ENCODE measurements at places on chromosomes 1 and 21.

GRCh38 chr1:86774305-86775295 is 70.2 kb downstream of the SH3GLB1 start:
- peak; percentile 65 for DNase-seq

DNA sequence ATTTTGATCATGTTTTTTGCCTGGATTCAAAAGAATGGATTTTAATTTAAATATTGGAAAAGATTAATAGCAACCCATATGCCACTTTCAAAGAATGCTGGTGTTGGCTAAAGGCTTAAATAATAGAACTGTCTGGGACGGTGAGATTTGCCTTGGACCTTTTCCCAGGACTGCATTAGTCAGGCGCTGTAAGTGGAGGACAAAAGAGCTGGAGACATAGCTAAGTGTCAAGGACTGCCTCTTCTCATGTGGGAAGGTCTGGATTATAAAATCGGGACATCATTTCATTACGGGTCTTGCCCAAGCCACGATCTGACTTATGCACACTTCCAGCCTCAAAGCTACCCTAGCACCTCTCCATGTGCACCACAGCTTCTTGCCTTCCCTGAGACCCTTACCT is 458.5 kb upstream of the DEPDC1 start:
- DNase-seq, result no peak

DNA sequence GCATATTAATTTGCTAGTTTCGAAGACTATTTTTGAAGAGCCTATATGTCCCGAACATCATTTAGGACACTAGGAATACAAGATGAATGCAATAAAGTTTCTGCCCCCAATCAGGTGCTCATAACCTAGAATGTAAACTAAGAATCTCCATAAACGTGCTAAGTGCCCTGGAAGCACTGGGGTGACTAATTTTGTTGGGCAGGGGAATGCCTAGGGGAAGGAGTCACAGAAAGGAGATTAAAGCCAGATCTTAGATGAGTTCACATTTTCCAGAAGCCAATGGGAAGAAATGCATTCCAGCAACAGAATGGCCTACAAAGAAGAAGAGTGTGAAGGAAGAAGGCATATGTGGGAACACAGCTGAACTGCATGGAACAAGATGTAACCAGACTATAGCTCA is 19.5 kb downstream of the SCYL3 start:
- no peak for DNase-seq

- no peak for DNase-seq
These were observed 509.0 kb upstream of the CXADR start for GRCh38 chr21:17003763-17004373.

GRCh38 chr1:26690576-26691031 is 5.2 kb upstream of the ARID1A start:
- DNase-seq, result no peak

- DNase-seq, result no peak
These were observed 145.6 kb downstream of the GDAP2 start for GRCh38 chr1:117783606-117784396.

DNA sequence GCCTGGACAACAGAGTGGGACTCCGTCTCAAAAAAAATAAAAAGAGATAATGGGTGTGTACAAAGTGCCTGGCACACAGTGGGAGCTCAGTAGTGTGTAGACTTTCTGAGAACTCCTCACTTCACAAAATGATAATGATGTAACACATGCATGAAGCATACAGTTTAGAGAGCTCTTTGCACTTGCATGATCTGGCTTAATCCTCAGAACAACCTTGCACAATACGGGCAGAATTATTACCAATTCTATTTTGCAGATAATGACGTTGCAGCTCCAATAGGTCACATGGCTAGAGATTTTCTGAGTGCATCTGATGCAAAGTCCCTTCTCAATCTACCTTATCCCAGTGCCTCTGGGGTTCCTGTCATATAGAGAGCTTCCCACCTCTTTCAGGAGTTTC is 71.4 kb downstream of the CD247 start:
- DNase-seq, result no peak

DNA sequence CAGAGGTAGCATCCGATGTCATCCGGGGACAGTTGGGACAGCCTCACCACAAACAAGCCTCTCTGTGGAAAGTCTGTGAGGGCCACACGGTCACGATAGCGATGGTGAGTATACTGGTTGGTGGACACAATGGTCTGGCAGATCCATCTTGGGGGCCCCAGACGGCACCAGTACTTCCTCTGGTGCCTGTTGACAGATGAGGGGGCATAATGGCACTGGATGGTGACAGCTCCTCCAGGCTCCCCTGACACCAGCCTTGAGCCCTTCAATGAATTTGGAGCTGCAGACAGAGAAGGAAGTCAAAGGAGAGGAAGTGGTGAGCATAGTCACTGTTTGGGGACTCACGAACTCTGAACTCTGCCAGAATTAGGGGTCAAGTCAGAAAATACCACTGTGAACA is 8.0 kb downstream of the FCAMR start:
- DNase-seq, result no peak

GRCh38 chr1:77018761-77019160 is 151.5 kb downstream of the ST6GALNAC5 start:
- DNase-seq, result no peak

GRCh38 chr1:202698276-202698675 is 12.0 kb downstream of the SYT2 start:
- no peak for DNase-seq

DNA sequence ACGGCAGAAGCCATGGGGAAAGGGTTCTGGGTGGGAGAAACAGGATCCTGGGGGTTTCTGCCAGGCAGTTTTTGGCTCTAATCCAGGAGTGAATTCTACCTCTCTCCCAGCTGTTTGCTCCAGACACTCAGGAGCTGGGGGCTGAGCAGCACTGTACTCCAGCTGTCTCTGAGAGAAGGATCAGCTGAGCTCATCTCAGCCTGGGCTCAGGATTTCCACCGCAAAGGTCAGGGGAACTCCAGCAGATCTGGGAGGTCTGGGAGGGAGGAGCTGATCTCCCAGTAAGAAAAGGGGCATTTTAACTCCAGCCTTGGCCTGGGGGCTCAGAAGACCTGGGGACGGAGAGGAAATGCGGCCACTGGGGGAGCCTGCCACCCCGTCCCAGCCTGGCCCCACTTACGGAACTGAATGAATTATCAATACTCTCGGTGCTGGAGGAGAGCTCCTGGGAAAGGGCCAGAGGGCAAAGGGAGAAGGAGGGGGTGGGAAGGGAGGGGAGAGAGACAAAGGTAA is 17.3 kb downstream of the PI4KB start:
- no peak for DNase-seq

GRCh38 chr1:115134231-115134630 is 44.9 kb upstream of the TSPAN2 start:
- no peak for DNase-seq

DNA sequence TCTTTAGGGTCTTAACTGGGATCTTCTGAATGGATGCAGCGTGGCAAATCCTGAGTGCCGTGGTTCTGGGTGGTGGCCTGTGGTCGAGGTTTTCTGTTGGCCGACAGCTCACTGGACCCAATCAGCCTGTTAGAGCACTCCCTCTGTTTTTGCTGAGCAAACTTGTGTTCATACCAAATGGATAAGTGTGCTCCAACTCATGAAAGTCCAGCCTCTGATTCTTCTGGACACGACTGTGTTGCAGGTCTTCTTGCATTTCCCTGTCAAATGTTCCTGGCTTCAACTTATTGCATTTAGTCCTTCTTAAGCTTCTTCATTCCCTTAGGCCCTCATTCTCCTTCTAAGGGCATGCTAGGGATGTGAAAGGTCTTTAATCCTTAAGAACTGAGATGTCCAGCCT is 63.7 kb downstream of the AJAP1 start:
- DNase-seq, result no peak

- DNase-seq, result no peak
These were observed 59.0 kb downstream of the ERI3 start for GRCh38 chr1:44296086-44296485.

DNA sequence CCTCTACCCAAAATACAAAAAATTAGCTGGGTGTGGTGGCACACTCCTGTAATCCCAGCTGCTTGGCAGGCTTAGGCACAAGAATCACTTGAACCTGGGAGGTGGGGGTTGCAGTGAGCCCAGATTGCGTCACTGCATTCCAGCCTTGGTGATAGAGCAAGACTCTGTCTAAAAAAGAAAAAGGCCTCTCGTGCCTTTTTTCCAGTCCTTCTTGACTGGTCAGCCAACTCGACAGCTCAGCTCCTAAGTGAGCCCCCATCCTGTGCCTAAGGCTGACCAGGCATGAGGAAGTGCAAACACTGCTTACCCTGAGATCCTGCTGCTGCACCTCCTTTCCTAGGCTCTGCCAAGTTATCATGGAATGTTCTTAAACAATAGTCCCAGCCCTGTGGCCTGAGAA is 10.1 kb upstream of the PROK1 start:
- no peak for DNase-seq

- DNase-seq, result no peak
These were observed 42.4 kb downstream of the GLUL start for GRCh38 chr1:182348961-182349747.

GRCh38 chr1:228494044-228494353 is 6.8 kb downstream of the RNF187 start:
- DNase-seq, result no peak

- no peak for DNase-seq
These were observed 351.9 kb upstream of the SGIP1 start for GRCh38 chr1:66182026-66182425.

DNA sequence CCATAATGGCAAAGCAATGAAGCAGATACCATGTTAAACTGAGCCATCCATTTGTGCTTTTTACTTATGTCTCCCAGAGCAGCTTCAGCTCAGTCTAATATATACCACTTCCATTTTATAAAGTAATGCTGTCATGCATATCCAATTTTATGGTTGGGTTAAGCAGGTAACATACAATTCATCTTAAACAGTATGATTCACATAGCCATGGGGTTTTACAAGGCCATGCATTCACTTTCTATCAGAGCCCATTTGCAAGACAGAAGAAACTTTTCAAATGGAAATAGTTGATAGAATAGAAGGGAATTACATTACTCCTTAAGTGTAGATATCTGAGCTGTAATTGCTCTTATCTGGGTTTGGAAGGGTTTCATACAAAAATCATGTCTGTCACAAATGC is 580.5 kb upstream of the CXADR start:
- DNase-seq, result no peak

GRCh38 chr1:41492341-41492848 is 7.9 kb upstream of the EDN2 start:
- no peak for DNase-seq

GRCh38 chr1:6087377-6087772 is 41.7 kb downstream of the KCNAB2 start:
- no peak for DNase-seq

DNA sequence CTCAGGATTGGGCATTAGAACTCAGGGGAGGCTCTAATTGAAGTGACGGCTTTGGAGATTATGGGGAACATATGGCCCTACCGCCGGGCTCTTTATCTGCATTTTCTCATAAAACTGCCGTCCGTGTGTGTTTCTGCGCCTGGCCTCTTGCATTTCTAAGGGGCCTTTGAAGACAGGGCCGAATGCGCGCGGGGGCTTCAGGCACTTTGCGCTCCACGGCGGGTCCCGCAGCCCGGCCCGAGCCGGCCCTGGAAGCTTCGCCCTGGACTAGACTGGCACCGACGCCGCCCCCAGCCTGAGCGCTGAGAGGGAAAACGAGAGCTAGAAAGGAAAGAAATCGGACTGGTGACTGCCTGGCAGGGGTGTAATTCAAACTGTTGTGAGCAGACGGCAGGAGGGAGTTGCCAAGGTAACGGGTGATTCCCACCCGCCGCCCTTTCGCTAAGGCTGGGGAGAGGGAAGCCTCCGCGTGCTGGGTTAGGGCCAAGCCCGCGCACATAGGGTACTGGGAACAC is 120.7 kb downstream of the LMX1A start:
- DNase-seq, result no peak

- DNase-seq, result no peak
These were observed 86.3 kb upstream of the TSPAN2 start for GRCh38 chr1:115175596-115175995.

DNA sequence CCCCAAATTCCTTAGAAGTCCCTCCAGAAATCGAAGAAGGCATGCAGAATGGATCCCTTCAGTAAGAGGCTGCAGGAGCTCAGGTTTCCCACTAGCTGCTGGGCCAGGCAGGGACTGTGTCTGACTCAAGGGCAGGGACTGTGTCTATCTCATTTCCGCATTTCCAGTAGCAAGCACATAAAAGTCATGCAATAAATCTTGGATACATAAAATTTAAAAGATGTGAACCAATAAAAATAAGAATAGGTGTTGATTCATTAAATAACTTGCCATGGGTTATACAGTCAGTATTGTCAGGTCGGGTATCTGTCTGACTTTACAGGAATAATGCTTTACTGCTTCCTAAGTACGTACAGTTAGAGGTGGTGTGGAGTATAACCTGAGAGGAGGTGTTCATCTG is 15.2 kb downstream of the PM20D1 start:
- no peak for DNase-seq

- no peak for DNase-seq
These were observed 261.8 kb downstream of the FOXD2 start for GRCh38 chr1:47699492-47700235.

- no peak for DNase-seq
These were observed 9.0 kb downstream of the WNT4 start for GRCh38 chr1:22133931-22134324.

DNA sequence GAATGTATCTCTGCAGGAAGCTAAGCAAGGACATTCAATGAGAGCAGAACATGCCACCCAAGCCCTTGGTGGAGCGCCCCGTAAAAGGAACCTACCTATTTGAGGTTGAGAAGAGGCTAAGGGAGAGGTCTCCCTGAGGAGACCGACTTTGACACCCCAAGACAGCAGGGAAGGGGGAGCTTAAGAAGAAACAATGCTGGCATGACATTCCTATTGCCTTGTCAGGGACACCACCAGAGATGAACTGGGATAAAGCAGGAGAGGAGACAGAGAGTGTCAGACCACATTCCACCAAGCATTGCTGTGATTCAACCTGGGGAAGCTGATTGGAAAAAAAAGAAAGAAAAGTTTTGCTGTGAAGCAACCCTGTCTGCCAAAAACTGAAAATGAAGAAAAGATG is 13.3 kb upstream of the S100A2 start:
- no peak for DNase-seq

GRCh38 chr1:208065862-208066261 is 154.9 kb upstream of the CD34 start:
- DNase-seq, result no peak

- DNase-seq, result no peak
These were observed 54.6 kb downstream of the ZBTB40 start for GRCh38 chr1:22506130-22506692.

DNA sequence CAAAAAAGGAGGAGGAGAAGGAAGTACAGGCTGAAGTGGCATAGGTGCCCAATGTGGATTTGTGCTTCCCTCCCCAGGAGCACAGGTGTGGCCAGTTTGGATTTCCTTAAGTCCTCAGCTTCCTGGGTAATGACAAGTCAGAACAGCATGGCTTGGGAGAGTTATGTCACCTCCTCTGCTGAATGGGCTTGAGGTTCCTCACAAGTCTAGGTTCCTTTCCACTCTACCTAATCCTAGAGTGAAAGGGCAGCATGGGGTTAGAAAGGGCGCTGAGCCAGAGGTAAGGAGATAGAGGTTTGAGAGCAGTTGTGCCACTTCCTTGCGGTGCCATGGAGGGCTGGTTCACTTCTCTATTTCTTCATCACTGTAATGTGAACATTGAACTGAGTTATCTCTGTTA is 35.5 kb upstream of the IL20 start:
- DNase-seq, result no peak

Measured in SW 1271 (cell line).